ENCODE measurements at places on chromosomes 4 and X.
A peak's percentile ranks its signal among the peaks of the same experiment; 100 is the strongest.

GRCh38 chr4:137359691-137360315, 172.5 kb downstream of the PCDH18 start:
- DNase-seq, result no peak

GRCh38 chr4:81319657-81320056, 104.6 kb upstream of the PRKG2 start:
- no peak for DNase-seq

DNA sequence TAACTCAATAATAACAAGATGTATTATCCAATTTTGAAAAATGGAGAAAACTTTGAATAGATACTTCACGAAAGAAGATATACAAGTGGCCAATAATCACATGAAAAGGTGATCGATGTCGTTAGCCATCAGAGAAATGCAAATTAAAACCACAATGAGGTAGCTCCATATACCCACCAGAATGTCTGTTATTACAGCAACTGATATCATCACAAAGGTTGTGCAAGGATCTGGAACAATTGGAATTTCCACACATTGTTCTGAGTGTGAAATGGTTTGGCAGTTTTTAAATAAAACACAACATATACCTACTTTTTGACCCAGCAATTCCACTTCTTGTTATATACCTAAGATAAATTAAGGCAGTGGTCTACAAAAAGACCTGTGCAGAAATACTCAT, 71.7 kb downstream of the IRS4 start:
- DNase-seq, result no peak

DNA sequence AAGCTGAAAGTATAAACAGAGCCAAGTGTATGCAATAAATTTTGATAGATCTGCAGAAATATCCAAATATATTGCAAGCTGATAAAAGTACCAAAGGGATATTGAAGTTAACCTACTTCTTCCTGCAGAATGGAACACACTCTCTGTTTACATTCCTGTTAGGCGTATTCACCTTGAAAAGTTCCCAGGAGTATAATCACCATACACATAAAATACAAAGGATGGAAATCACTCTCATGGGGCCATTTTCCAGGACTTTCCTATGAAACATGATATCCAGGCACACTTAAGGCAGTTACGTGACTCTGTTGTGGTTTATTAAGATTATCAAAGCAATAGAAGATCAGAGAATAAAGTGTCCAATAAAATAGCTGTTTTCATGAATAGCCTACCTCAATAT, 1142.3 kb downstream of the NLGN4X start:
- no peak for DNase-seq

- no peak for DNase-seq
Observed at GRCh38 chrX:50648156-50648555, 165.8 kb downstream of the SHROOM4 start.

- DNase-seq, result no peak
Observed at GRCh38 chrX:130836447-130836846, 66.6 kb downstream of the ENOX2 start.

- DNase-seq, result no peak
Observed at GRCh38 chrX:152932598-152933175, 34.8 kb downstream of the ZNF185 start.

DNA sequence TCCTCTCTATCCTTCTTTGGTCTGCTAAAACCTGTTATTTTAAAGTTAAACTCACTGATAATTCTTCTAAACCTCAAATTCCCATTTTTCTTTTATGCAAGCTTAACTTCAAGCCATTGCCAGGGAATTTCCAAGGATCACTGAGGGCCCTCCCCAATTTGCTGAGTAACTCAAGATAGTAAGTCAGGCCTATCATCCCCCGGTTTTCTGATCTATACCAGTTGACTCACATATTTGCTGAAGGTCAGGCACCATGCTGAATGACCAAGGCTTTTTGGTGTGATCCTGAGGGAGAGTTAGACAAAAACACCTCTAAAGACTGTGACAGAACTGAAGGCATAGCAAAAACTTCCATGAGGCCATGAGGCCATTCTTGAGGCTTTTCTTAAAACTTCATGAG, 1301.9 kb downstream of the PCDH7 start:
- DNase-seq, result no peak

DNA sequence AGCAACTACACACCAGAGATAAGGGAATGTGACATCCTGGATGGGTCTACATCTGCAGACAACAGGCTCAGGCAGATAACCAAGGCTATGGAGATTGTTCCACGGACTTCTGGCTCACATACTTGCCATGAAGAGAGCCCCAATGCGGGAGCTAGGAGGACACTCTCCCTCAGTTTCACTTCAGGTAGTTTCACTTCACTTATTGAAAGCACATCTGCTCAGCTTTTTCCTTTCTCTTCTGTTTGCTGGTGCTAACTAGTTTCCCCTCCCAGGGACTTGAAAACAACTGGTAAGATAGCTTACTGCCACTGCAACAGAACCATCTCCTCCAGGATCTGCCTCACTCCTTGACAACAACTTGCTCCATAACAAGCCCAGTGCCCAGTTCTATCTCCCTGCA, 1.4 kb upstream of the CT47C1 start:
- no peak for DNase-seq

DNA sequence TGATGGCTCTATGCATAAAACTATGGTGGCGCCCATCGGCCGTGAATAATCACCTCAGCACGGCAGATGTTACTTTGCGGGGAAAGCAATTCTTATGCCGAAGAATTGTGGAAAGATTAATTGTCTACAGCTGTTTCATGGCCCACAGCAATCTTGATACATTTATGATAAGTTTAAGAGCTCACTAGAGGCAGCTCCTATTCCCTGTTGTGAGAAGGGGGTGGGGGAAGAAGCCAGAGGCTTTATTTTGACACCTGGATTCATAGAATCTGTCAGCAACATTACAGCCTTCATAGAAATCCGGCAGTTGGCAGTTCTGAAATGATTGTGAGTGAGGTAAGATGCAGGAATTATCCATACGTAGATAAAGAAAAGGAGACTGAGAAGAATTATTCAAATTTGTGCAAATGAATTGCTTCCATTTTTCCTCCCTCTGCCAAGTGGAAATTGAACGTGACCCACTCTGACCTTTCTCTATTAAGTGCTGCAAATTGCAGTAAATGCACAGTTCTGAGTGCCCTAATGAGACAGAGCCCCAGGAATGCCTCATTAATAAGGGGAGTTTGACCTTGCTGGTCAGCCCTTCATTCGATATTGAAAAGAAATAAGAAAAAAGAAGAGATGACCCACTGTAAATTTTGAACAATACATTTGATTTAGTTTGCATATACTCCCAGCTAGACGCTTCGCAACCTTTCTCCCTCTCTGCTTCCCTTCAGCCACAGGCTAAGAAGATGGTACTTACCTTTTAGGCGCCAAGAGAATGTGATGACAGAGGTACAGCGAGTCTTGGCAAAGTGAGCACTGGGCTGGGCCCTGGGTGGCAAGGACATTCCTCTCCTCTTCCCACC, 188.8 kb downstream of the GPAT3 start:
- no peak for DNase-seq

DNA sequence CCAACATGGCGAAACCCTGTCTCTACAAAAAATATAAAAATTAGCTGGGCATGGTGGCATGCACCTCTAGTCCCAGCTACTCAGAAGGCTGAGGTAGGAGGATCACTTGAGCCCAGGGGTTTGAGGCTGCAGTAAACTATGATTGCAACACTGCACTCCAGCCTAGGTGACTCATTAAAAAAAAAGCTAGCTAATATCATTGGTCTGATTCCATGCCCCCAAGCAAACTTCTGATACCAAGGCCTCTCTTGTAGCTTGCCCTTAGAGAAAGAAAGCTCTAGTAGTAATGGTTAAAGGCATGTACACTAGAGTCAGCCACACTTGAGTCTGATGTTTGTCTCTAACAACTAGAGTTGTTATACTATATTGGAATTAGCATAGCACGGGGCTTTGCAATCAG, 32.6 kb upstream of the PHF8 start:
- no peak for DNase-seq

GRCh38 chr4:110610940-110611831, 11.7 kb downstream of the PITX2 start:
- no peak for DNase-seq

DNA sequence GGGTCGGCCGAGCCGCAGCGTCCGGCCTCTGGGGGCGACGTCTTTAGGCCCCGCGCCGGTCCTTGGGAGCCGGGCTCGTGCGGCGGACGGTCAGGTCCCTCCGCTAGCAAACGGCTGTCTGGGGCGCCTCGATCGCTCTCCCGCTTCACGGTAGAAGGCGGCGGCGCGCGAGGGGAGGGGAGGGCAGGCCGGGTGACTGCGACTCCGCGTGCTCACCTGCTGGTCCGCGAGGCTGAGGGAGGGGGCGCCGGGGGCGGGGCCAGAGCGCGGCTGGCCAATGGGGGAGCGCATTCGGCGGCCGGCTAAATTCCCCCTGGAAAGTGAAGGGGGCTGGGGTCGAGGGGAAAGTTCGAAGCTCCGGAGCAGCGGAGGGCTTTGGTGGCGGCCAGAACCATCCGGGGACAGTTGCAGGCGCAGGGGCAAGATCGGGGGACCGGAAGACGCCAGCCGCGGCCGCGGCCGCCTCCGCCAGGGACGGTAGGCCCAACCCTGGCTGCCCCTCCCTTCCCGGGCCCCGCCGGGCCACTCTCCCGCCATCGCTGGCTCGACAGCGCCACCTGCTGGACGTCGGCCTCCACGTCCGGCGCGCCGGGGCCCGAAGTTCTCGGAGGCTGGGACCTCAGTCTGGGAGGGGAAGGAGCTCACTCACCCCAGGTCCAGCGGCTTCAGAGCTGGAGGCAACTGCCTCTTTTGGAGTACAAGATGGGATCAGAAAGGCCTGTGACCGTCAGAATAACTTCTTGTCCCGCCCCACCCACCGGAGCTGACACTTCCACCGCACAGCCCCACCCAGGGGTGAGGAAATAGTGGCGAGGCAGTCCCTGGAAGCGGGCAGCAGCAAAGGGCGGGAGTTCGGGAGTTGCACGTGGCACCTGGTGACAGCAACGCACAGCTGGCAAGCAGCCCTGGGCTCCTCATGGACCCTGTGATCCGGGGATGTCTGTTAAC, 49.9 kb downstream of the ELF4 start:
- DNase-seq, result peak; percentile 49

- DNase-seq, result no peak
Observed at GRCh38 chr4:125062115-125063050, 252.4 kb upstream of the FAT4 start.

DNA sequence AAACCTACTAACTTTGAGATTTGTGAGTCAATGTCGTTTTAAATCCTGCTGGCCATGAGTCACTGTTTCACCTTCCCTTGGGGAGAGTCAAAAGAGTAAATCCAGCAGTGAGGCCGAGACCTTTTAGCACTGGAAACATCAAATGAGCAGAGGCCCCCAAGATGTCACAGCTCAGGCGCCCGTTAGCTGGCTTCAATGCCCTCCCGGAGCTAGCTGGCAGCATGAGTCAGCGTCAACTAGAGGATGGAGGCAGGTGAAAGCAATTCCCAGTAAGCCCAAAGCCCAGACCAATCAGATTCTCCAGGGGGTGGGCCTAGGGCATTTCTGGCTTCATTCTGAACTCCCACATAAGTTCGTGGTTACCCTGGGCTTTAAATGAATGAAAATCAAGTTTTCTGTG, 170.9 kb downstream of the CLCN4 start:
- DNase-seq, result no peak

GRCh38 chr4:185536411-185536709, 1.1 kb upstream of the PDLIM3 start:
- DNase-seq, result no peak

DNA sequence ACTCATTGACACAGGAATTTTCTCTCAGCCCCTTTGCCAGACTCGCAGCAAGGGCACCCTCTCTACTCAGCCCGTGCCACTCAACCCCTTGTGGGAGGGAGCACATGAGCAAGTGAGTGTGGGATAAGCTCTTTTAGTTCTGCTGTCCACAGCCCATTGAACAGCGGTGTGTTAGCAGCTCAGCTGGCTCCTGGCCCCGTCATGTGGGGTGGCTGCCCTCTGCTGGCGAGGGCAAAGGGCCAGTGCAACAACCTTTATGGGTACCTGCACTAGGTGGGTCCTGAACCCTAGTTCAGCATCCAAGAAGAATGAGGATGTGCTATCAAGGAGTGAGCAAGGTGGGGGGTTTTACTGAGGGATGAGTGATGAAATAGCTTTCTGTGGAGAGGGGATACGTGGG, 85.0 kb upstream of the ZNF81 start:
- no peak for DNase-seq

- no peak for DNase-seq
Observed at GRCh38 chr4:152824561-152824960, 44.8 kb downstream of the ARFIP1 start.

DNA sequence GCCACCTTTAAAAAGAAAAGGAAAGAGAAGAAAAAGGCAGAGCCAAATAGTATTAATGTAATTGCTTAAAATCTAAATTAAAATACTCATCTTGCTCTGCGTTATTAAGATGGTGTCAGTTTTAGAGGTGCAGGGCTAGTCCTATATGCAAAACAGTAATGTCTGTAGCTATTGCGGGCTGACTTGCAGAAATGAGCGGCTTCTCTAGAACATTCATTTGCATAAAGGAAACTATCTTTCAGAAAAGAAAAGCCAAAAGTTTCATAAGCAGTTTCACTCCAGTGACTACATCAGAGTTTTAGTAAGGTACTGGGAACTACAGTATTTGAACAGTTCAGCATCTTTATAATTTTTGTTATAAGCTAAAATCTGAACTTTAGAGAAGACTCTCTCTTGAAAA, 6.0 kb downstream of the SMAD1 start:
- DNase-seq, result no peak

DNA sequence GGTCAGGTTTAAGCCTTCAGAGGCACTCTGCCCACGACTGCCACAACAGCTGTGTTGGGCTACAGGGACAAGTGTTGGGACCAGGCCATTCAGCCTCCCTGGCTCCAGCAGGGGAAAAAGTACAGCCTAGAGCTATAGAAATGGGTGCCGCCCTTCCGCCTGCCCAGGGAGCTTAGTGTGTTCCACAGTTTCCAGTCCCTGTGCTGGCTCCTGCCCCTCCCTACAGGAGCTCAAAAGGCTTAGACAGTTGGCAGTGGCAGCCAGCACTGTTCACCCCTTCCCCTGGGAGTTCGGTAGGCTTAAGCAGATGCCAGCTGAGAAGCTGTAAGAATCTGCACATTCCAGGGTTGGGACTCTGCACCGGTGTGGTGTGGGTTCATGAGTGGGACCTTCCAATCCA, 408.2 kb upstream of the INTU start:
- DNase-seq, result no peak

Data from stimulated activated CD8-positive, alpha-beta memory T cell treated with anti-CD3 and anti-CD28 coated beads, Interleukin-4, amount 100 ng/mL, for 1 hour (primary cell).